ENCODE measurements at places on chromosomes 7 and 10.

DNA sequence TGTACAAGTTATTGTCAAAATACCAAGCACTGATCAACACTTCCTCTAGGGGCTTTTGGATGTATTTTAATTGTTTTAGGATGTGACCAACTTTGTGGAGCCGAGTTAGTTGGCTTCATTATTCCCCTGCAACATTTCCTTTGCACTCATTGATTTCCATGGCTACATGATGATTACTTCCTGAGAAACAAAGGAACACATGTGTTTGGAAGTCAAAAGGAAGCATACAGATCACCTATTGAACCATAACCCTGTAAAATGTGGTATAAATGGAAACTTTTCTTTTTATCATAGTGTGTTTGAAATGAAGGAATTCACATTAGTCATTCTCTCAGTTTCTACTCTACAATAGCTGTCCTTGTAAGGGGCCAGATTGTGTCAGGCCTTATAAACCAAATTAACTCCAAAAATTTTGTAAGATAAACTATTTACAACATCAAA lies 32.2 kb upstream of the EXOC6 start:
- no peak for DNase-seq

DNA sequence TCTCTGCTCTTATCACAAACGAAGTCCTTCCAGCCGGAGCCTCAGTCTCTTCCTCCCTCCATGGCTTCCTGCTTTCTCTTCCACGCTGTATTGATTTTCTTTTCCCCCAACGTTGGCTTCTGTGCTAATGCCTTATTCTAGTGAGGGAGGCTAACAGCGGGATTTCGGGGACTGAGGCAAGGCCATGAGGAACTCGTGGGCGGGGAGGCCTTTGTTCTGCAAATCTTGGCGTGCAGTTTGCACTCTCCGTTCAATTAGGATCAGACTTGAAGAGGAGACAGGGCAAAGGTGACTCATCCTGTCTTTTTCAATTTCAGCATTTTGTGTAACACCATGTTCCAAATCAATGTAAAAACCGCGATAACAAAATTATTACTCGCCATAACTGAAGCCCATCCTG lies 25.3 kb downstream of the EN2 start:
- DNase-seq: peak; percentile 22

GRCh38 chr10:34920578-34920977 lies 105.5 kb upstream of the PARD3 start:
- DNase-seq: no peak

DNA sequence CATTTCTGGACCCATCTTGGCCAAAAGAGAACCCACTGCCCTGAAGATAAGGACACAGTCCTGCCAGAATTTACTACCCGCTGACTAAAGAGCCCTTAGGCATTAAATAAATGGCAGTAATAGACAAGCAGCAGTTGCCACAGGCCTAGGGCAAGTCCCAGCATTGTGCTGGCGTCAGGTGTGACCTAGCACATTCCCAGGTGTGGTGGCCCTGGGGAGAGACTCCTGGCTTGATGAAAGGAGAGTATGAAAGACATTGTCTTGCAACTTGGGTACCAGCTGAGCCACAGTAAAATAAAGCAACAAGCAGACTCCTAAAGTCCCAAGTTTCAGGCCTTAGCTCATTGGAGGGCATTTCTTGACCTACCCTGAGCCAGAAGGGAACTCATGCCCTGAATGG lies 715.7 kb upstream of the SORCS1 start:
- DNase-seq: no peak

- DNase-seq: no peak
These were observed 354.9 kb downstream of the CALN1 start for GRCh38 chr7:72057231-72057630.

GRCh38 chr10:4653160-4653559 lies 172.8 kb upstream of the AKR1E2 start:
- DNase-seq: no peak
